GM13976 (cell line): ENCODE measurements at places on chromosomes 3 and 15.
A peak's percentile ranks its signal among the peaks of the same experiment; 100 is the strongest.

GRCh38 chr15:83692746-83693581 lies 39.0 kb downstream of the ADAMTSL3 start:
- DNase-seq = no peak

DNA sequence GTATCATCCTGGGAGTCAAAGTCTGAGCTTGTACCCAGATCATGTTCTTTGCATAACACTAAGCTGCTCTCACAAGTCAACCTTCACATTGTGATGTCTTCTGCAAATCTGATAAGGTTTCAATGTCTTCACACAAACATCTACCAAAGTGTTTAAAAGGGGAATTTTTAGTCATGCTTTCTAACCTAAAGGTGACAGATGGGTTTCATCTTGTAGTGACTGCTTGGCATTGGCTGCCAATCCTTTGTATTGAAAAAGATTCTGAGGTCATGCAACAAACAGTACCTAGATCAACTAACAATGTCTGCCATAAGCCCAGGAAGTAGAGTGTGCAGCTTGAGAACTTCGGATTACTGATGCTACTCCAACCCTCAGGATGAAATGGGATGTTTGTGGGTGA lies 43.6 kb upstream of the DIPK2A start:
- no peak for DNase-seq

GRCh38 chr3:48409291-48410201 lies 20.3 kb downstream of the PLXNB1 start:
- peak; percentile 26 for DNase-seq

GRCh38 chr3:191894406-191894805 lies 433.4 kb downstream of the PYDC2 start:
- no peak for DNase-seq

- peak; percentile 58 for DNase-seq
Observed at GRCh38 chr3:53650424-53650823, 156.0 kb downstream of the CACNA1D start.

- peak; percentile 51 for DNase-seq
Observed at GRCh38 chr15:85289677-85290365, 90.6 kb upstream of the AKAP13 start.

- no peak for DNase-seq
Observed at GRCh38 chr15:31412824-31413223, 86.2 kb downstream of the KLF13 start.

GRCh38 chr3:46607603-46608028 lies 4.7 kb upstream of the FAM240A start:
- DNase-seq = no peak

DNA sequence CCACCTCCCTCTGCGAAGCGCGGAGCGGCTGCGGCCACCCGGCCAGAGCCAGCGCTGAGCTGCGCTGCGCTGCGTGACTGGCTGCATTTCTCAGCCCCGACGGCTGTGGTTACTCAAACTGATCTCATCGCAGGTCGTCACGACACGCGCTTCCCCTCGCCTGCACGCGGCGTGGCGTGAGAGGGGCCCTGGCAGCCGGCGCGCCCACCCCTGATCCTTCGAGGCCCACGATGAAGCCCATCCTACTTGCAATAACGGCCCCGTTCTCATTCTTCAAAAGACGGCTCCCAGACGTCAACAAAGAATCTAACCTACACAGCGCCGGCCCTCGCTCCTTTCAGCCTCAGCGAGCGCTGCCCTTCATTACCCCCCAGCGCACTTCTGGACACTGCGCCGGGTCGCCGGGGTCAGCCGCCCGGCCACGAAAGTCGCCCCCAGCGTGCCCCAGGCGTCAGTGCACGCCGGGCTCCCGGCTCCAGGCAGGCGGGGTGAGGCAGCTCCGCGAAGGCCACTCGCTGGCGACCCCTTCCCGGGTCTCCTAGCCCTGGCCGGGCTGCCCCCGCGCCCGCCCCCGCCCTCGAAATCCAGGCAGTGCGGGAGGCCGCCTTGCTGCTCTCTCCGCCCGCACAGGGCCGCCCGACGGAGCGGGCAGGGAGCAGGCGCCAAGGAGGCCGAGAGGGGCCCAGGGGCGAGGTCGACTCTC lies 9.9 kb upstream of the LEKR1 start:
- peak; percentile 65 for DNase-seq
